ENCODE measurements at places on chromosomes 11 and 22. TPM values are rescaled to one million over a fixed set of nuclear protein-coding genes. Genes with fewer than 3 reads are reported as not detected.

- H3K4me3 ChIP-seq, result no peak overlapping the region
- H3K36me3 ChIP-seq, result no peaks in the 10 kb centered on the region
- no peak for DNase-seq
- H3K27me3 ChIP-seq, result peaks cover 30% of the 10 kb centered on the region
- H3K27ac ChIP-seq, result no peak overlapping the region
Measured at GRCh38 chr11:114132944-114133394, 73.5 kb downstream of the ZBTB16 start.

ANO1 gene
- 158 TPM for polyA plus RNA-seq

DNA sequence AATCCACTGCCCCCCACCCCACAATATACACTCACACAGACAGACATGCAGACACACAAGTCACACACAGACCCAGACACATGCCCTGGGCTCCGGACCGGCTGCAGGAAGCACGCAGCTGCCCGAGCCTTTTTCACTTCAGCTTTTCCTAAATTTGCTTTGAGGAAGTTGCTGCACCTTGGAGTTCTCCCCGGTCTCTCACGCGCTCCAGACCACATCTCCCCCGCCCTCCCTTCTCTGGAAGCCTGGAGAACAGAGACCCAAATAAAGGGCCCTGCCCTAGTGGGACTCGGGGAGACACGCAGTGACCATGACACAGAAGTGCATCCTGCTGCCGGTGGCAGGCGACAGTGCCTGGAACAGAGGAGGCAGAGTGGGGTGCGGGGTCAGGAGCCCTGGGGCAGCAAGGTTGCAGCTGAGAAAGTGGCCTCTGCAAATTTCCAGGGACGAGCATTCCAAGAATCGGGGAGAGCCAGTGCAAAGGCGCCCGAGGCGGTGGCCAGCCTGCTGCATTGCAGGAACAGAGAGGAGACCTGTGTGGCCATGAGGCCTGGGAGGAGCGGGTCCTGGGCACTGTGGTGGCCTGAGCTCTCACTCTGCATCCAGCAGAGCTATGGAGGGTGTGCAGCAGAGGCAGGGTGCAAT is 19.1 kb downstream of the RPL3 start:
- no peak overlapping the region for H3K27ac ChIP-seq
- H3K4me1 ChIP-seq, result peaks cover 28% of the 10 kb centered on the region
- H3K36me3 ChIP-seq, result no peaks in the 10 kb centered on the region
- no peak for DNase-seq
- H3K4me3 ChIP-seq, result no peak overlapping the region
- H3K27me3 ChIP-seq, result no peaks in the 10 kb centered on the region

TRIM66 gene
- 5.4 TPM for polyA plus RNA-seq

GRCh38 chr11:83599066-83599465 is 312.9 kb upstream of the CCDC90B start:
- no peaks in the 10 kb centered on the region for H3K36me3 ChIP-seq
- DNase-seq, result no peak
- no peak overlapping the region for H3K4me3 ChIP-seq
- no peak overlapping the region for H3K27ac ChIP-seq

MMP8 gene
- not detected for polyA plus RNA-seq

DDTL gene
- 0.72 TPM for polyA plus RNA-seq

RRP7A gene
- polyA plus RNA-seq, result 30.7 TPM

SLC22A8 gene
- polyA plus RNA-seq, result not detected

WNT11 gene
- polyA plus RNA-seq, result not detected

GRCh38 chr11:19871531-19871930 is 158.9 kb downstream of the NAV2 start:
- H3K4me1 ChIP-seq, result peaks cover 3% of the 10 kb centered on the region
- H3K36me3 ChIP-seq, result no peaks in the 10 kb centered on the region
- no peak overlapping the region for H3K4me3 ChIP-seq
- no peak overlapping the region for H3K27ac ChIP-seq

LUZP2 gene
- 0.03 TPM for polyA plus RNA-seq

RBMXL2 gene
- polyA plus RNA-seq, result not detected

HPX gene
- 0.35 TPM for polyA plus RNA-seq

DNA sequence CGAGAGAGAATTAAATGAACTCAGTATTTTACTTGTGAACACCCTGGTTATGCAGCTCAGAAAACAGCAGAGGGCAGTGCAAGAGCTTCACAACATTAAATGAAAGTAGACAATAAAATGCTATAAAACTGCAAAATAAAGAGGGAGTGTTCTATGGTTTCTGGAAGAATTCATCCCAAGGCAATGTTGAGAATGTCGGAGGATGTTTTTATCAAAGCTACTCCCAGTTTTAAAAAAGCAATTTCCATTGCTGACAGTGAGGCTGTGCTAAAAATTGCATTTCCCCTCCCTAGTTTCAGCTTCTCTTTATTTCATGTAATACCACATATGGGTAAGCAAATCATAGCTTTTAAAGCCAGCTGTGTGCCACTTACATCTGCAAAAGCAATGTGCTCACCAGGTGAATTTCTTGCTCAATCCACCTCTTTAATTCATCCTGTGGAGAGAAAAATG is 296.8 kb downstream of the RAB38 start:
- no peak overlapping the region for H3K4me3 ChIP-seq
- DNase-seq, result no peak
- no peaks in the 10 kb centered on the region for H3K36me3 ChIP-seq
- H3K27ac ChIP-seq, result no peak overlapping the region
- H3K4me1 ChIP-seq, result no peaks in the 10 kb centered on the region

DNA sequence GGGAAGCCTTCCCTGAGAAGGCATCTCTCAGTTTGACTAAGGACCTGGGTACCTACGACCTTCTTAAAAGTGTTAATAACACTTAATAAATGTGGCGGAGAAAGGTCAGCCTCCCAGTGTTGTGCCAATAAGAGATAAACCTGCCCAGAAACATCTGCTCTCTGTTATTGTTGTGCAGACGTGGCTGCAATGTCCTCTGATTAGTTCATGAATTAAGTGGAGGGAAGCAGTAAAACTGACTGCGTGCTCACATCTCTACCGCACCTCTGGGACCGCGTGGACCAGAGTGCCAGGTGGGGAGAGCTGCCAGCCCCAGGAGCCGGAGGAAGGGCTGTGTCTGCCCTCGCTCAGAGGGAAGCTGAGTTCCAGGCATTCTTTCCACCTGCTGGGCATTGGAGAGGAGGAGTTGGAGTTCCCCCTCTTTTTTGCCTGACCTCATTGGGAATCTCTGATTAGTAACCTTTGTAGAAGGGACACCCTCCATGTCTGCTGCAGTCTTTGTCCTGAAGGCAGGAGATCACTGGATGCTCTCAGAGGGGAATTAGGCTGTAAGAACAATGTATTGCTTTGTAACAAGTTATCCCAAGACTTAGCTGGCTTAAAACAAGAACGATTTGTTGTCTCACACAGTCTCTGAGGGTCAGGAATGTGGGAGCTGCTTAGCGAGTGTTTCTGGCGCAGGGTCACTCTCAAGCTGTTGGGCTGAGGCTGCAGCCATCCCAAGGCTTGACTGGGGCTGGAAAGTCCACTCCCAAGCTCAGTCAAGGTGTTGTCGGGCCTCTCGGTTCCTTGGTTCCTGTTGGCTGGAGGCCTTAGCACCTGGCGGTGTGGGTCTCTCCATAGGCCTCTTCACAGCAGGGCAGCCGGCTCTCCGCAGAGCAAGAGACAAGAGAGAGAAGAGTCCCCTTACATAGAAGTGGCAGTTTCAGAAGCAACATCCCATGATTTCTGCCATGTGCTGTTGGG is 247.6 kb upstream of the TBCEL start:
- no peak for DNase-seq
- no peak overlapping the region for H3K4me3 ChIP-seq
- H3K27me3 ChIP-seq, result no peaks in the 10 kb centered on the region
- H3K4me1 ChIP-seq, result no peaks in the 10 kb centered on the region

MTCH2 gene
- 185 TPM for polyA plus RNA-seq

GRCh38 chr22:39152024-39152510 is 413 bp downstream of the CBX7 start:
- peak overlapping the region; percentile 33 for H3K4me3 ChIP-seq
- peaks cover 2% of the 10 kb centered on the region for H3K4me1 ChIP-seq
- no peaks in the 10 kb centered on the region for H3K36me3 ChIP-seq
- H3K27me3 ChIP-seq, result peaks cover 25% of the 10 kb centered on the region
- no peak overlapping the region for H3K27ac ChIP-seq
- no peak for DNase-seq

ZNF280B gene
- polyA plus RNA-seq, result not detected

GRCh38 chr11:129418039-129418438 is 42.4 kb downstream of the BARX2 start:
- no peak overlapping the region for H3K4me3 ChIP-seq
- no peaks in the 10 kb centered on the region for H3K27me3 ChIP-seq
- no peaks in the 10 kb centered on the region for H3K36me3 ChIP-seq
- H3K27ac ChIP-seq, result no peak overlapping the region
- no peaks in the 10 kb centered on the region for H3K4me1 ChIP-seq

Measured in keratinocyte (primary cell).